CMK (cell line): ENCODE measurements at places on chromosomes 7 and 10.

- DNase-seq, result no peak
Observed at GRCh38 chr7:27641581-27642230, 21.0 kb downstream of the HIBADH start.

DNA sequence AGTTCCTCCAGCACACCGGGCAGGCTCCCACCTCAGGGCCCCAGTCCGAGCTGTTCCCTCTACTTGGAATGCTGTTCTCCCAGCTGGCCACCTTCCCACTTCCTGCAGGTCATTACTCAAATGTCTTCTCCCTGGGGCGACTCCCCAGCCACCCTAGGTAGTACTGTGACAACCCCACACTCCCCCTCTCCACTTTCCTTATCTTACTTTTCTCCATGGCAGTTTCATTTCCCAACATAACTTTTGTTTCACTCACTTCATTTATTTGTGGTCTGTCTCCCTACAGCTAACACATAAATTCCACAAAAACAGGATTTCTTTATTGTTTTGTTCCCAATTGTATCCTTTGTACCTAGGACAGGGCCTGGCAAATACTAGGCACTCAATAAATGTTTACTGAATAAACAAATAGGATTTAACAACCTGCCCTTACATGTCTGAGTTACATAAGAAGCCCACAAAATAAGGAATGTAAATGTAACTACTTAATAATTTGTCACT lies 76.5 kb downstream of the JAZF1 start:
- DNase-seq, result no peak

GRCh38 chr7:94620703-94621118 lies 35.2 kb downstream of the SGCE start:
- DNase-seq, result no peak

- DNase-seq, result peak; percentile 8
Observed at GRCh38 chr10:34104829-34105572, 710.1 kb downstream of the PARD3 start.

DNA sequence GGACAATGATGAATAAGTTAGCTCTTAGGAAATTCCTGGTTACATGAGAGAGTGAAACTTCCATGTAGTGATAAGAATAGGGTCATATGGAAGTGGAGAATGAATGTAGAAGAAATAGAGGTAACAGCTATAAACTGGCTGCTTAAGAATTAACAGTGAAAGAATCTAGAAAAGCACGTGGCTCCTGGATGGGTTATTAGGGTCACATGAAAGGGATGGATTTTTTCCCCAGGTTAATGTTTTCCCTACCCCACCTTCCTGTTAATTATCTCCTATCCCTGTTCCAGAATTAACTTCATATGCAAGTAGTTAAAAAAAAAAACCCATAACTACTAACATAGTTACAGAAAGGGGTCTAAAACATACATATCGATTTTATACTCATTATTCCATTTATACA lies 58.0 kb downstream of the ANKIB1 start:
- DNase-seq, result no peak

DNA sequence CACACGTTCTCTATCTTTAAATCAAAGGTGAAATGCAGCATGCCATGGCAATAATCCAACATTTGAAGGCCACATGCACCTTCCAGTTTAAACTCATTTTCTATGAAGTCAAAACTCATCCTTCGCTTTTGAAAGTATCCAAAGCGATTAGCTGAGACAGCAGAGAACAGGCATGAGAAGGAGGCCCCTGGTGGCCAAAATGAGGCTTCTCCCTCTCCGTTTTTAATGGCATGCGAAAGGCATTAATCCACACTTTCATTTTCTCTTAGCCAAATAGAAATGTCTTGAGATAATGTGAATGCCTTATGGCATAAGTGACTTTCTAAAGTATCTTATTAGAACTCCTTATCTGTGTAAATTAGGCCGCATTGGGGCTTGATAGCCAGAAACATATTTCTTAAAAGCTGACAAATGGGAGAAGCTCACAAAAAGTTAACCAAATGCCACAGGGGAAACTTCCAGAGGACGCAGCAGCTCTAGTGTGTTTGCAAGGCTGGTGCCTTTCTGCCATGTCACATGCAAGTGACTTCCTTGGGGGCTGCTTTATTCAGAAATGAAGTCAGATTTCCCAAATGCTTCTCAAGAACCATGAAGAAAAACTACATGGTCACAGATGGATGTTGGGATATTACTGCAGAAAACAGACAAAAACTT lies 1189.6 kb downstream of the SORCS1 start:
- DNase-seq, result no peak

- no peak for DNase-seq
Observed at GRCh38 chr7:93432130-93432529, 142.4 kb downstream of the CALCR start.

- DNase-seq, result no peak
Observed at GRCh38 chr10:80137920-80138319, 5.4 kb downstream of the PLAC9 start.

- DNase-seq, result no peak
Observed at GRCh38 chr7:127119517-127119916, 133.2 kb downstream of the GRM8 start.

DNA sequence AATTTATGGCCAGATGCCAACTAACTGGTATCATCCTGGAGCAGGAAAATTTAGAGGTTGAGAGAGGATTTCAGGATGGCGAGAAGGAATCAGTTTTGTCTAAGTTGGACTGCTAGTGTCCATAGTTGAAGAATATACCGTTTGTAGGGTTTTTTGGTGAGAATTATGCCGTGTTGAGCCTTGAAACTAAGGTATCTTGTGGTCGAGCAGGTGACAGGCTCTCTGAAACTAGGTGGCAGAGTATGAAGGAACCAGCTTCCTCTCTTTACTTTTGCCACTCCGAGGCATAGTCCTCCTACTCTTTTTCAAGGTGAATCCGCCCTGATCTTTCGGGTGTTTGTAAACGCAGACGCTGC lies 9.7 kb downstream of the MDFIC start:
- no peak for DNase-seq

GRCh38 chr10:75788394-75789205 lies 357.2 kb downstream of the LRMDA start:
- no peak for DNase-seq

DNA sequence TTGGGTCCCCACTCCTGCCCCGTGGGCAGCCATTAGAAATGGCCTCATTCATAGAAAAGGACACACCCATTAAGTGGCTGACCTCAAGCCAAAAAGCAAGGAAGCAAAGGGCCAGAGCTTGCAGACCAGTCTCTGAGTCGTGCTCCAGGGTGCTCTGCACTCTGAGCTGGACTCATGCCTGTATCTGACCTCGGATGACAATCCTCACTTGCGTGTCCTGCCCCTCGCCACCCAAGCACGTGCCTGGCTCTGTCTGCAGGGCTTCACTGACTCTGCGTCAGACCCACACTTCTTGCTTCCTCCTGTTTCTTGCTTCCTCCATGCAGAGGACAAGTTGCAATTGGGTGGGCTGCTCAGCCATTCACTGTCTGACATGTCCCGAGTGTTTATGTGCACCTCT lies 138.8 kb downstream of the OAT start:
- DNase-seq, result no peak

GRCh38 chr10:84262190-84262956 lies 17.5 kb downstream of the RGR start:
- DNase-seq, result no peak

DNA sequence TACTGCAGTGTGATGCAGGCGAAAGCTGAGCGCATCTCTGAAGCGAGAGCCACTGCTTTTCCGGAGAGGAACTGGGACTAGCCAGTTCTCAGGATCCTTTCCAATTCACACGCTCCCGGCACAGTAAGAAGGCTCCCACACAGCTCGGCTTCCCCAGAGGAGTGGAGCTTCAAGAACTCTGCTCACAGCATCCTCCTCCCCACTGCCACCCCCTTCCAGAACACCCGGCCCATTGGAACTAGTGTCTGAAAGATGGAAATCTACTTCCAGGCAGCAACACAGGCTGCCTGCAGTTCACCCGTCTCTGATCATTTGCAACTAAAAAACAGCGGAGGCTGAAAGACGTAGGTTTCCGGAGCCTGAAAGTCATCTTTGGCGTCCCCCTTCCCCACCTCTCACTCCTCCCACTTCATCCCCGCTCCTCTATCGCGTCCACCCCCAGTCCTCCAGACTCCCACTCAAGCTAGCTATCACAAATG lies at the start of gene DGKB:
Gene DGKB, minus strand, starts transcription at position 163 of the 479 bp plus-strand sequence.
- no peak for DNase-seq

DNA sequence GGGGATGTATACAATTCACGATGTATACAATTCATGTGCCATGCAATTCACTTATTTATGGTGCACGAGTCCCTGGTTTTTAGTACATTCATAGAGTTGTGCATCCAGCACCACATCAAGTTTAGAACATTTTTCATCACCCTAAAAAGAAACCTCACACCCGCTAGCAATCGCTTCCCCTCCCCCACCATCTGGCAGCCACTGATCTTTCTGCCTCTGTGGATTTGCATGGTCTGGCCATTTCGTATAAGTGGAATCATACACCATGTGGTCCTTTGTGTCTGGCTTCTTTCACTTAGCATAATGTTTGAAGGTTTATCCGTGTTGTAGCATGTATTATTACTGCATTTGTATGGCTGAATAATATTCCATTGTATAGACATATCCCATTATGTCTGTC lies 52.1 kb downstream of the PRF1 start:
- no peak for DNase-seq

DNA sequence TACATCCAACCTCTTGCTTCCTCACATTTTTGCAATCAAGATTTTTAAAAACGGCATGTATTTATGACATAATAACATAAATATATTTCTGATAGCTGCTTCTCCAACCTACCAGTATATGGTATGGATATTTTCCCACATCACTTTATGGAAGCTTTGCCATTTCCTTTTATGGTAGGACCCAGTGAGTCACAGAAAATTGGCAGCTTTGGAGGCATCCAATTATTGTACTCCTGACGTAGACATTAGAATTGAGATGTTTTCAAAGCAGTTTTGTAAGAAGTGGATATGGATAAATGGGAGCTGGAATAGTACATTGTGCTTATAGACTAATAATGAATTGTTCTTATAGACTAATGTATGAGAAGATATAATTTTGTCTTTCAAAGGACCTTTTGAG lies 23.8 kb upstream of the BICC1 start:
- DNase-seq, result no peak

- DNase-seq, result no peak
Observed at GRCh38 chr7:96548664-96549063, 161.0 kb downstream of the SEM1 start.

- DNase-seq, result no peak
Observed at GRCh38 chr10:122387572-122387971, 13.1 kb downstream of the PLEKHA1 start.

GRCh38 chr7:43531700-43532099 lies 51.2 kb upstream of the STK17A start:
- no peak for DNase-seq

GRCh38 chr7:23893176-23893941 lies 183.3 kb downstream of the STK31 start:
- DNase-seq, result no peak

- DNase-seq, result no peak
Observed at GRCh38 chr10:22851865-22852239, 76.0 kb upstream of the ARMC3 start.

GRCh38 chr7:159022238-159022993 lies 122.3 kb downstream of the VIPR2 start:
- no peak for DNase-seq

DNA sequence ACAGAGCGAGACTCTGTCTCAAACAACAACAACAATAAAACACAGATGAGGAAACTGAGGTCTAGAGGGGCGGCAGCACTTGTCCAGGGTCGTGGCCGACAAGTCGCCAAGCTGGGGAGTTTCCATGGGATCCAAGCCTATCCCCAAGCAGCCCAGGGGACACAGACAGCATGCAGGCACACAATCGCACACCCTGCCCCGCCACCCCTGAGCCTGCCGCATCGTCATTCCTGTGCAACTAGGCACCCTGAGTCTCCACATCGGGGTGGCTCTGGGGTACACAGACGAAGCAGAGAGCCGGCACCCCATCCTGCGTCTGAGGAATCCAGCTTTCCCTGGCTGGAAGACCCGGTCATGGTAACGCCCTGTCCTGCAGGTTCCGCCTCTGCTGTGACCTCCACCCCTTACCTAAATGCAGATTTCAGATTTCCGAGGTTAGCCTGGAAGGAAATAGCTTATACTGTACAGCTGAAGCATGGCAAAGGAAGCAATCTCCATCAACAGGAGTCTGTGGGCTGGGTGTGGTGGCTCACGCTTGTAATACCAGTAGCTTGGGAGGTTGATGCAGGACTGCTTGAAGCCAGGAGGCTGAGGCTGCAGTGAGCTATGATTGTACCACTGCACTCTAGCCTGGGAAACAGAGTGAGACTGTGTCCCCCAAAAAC lies 136.1 kb upstream of the TNRC18 start:
- no peak for DNase-seq

DNA sequence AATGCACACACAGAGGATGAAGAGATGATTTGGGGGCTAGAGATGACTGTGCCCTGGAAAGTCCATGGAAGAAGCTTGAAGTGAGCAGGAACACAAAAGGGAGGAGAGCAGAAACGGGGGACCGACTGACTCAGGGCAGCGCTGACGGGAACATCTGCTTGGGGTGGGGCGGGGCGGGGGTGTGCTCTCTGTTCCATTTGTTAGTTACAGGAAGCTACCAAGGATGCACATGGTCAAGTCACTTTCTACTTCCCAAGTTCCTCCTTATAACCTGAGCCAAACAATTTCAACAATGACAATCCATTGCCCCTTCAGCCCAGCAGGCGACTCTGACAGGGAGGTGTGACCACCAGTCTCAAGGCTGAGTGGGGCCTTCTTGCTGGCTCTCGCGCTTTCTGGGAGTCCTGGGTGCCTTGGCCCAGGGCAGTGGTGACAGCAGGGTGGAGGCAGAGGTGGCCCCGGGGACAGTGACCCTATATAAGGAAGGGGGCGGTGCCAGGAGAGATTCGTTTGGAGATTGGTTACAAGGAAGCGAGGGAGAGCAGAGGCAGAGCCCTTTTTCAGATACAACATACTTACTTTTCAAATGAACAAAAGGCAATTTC lies 39.6 kb downstream of the CLEC2L start:
- DNase-seq, result no peak

GRCh38 chr7:148941598-148942275 lies 57.6 kb upstream of the EZH2 start:
- peak; percentile 64 for DNase-seq

GRCh38 chr10:59736749-59737148 lies 16.5 kb downstream of the MRLN start:
- DNase-seq, result no peak

- no peak for DNase-seq
Observed at GRCh38 chr10:28366994-28367393, 64.1 kb upstream of the MPP7 start.

DNA sequence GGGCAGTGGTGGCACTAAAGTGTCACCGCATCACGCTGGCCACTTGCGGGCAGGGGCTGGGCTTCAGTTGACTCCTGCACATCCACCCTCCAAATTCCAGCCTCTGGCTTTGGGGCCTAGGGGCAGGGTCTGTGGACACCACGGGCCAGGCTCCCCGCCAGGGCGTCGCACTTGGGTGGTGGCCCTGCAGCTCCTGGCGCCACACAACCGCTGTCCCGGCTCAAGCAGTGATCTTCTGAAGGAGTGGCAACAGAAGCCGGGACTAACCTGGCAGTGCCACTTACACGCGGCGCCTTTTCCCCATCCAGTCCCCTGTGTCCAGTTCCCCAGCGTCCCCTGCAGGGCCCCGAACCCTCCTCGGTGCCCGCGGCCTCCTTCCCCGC lies 134.3 kb upstream of the ZNF92 start:
- DNase-seq, result no peak

- DNase-seq, result no peak
Observed at GRCh38 chr10:60943316-60944057, 498 bp downstream of the RHOBTB1 start.

GRCh38 chr7:106772655-106773108 lies 92.4 kb upstream of the PIK3CG start:
- DNase-seq, result no peak

GRCh38 chr10:34838366-34838900 lies 23.3 kb upstream of the PARD3 start:
- DNase-seq, result no peak

GRCh38 chr7:124689931-124690330 lies 75.7 kb downstream of the GPR37 start:
- DNase-seq, result no peak
